Activated B cell treated with CpG ODN at 0.5 μM for 24 hours (primary cell): ENCODE measurements at places on chromosomes 5 and 9.

DNA sequence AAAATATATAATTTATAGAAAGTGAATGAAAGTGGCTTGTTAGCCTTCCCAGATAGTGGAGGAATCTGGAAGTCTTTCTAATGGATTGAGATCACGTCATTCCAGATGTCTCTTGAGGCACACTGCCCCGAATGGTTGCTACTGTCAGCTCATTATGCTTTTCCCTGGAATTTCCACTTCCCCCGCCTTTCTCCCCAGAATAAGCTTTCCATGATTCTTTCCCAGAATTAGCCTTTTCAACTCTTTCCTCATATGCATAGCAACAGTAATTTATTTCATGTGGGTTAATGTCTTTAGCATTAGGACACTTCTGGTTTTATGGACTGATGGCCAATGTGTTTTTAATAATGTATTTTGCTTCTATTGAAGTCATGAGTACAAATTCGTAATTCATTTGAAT lies 81.5 kb downstream of the PALM2AKAP2 start:
- no peak overlapping the region for H3K4me3 ChIP-seq
- H3K27me3 ChIP-seq, result peaks cover 8% of the 10 kb centered on the region
- no peaks in the 10 kb centered on the region for H3K4me1 ChIP-seq
- H3K27ac ChIP-seq, result no peak overlapping the region
- H3K36me3 ChIP-seq, result no peaks in the 10 kb centered on the region
- no peak for DNase-seq

GRCh38 chr9:119458068-119458467 lies 88.8 kb upstream of the BRINP1 start:
- H3K36me3 ChIP-seq, result no peaks in the 10 kb centered on the region
- H3K4me3 ChIP-seq, result no peak overlapping the region
- no peak overlapping the region for H3K27ac ChIP-seq
- no peak for DNase-seq

- H3K36me3 ChIP-seq, result no peaks in the 10 kb centered on the region
- no peak overlapping the region for H3K4me3 ChIP-seq
- no peak overlapping the region for H3K27ac ChIP-seq
- no peak for DNase-seq
- H3K27me3 ChIP-seq, result peaks cover 6% of the 10 kb centered on the region
These were observed 24.8 kb upstream of the IL6ST start for GRCh38 chr5:56019306-56020272.

- H3K4me1 ChIP-seq, result no peaks in the 10 kb centered on the region
- no peak for DNase-seq
- H3K4me3 ChIP-seq, result no peak overlapping the region
These were observed 19.6 kb downstream of the ADAMTSL1 start for GRCh38 chr9:18493451-18493993.

DNA sequence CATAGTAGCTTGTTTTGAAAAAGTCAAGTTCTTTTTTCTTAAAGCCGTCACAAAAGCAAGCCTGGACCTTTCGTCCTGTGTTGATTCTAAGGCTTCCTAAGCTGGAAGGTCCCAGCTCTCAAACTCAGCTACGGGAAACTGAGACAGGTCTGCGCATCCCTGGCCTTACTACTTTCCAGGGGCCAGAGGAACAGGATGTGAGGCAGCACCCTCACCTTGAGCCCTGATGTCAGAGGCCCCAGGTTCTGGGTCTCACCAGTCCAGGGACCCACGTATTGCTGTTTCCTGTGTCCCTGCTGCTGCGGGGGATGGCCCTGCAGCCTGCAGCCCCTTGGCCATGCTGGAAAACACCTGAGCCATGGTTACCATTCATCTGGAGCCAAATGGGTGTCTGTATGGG lies 123.9 kb downstream of the COL23A1 start:
- no peaks in the 10 kb centered on the region for H3K4me1 ChIP-seq
- DNase-seq, result no peak
- H3K27me3 ChIP-seq, result peaks cover 9% of the 10 kb centered on the region
- H3K36me3 ChIP-seq, result no peaks in the 10 kb centered on the region
- H3K27ac ChIP-seq, result no peak overlapping the region

GRCh38 chr5:90878081-90878480 lies 319.5 kb downstream of the ADGRV1 start:
- H3K27ac ChIP-seq, result no peak overlapping the region
- H3K4me3 ChIP-seq, result no peak overlapping the region
- no peak for DNase-seq
- no peaks in the 10 kb centered on the region for H3K36me3 ChIP-seq
- peaks cover 20% of the 10 kb centered on the region for H3K27me3 ChIP-seq
- no peaks in the 10 kb centered on the region for H3K4me1 ChIP-seq

DNA sequence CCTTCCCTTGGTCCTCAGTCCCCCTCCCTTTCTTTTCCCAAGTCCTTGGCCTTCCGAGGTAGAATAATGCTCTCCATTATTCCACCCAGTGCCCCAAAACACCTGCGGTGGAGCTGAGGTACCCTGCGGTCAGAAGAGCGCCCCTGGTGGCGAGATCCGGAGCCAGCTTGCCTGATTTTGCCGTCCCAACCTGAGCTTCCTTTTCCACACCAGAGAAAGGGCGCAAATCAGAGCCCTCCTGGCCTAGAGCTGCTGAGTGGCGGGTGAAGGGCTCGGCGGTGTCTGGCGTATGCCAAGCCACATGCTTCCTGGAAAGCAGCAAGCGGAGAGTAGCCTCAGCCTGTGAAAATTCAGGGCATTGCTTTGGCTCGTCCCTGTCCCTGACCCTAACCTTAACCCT lies 21.1 kb upstream of the CARTPT start:
- DNase-seq, result no peak

DNA sequence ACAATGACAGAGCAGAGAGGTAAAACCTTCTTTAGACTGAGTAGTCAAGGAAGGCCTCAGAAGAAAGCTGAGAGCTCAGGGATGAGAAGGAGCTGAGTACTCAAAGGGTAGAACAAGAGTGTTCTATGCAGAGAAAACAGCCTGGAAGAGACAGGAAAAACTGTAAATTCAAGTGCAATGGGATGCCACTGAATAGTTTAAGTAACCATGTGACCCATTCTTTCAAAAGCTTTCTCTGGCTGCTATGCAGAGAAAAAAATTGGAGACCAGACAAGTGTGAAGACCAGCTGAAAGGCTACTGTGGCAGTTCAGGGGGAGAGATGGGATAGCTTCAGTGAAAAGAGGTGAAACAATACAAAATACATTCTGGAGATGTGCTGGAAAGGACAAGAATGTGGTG lies 61.3 kb upstream of the RNF38 start:
- peaks cover 15% of the 10 kb centered on the region for H3K36me3 ChIP-seq
- DNase-seq, result no peak
- H3K27me3 ChIP-seq, result no peaks in the 10 kb centered on the region
